ENCODE measurements at places on chromosomes 5 and 9. TPM values are rescaled to one million over a fixed set of nuclear protein-coding genes. Genes with fewer than 3 reads are reported as not detected.

STXBP1 gene
- 63.2 TPM for total RNA-seq

CDHR2 gene
- 0.12 TPM for total RNA-seq

LEAP2 gene
- total RNA-seq = 1.9 TPM

AGXT2 gene
- total RNA-seq = not detected

SLC2A6 gene
- 42.1 TPM for total RNA-seq

DNAJC25 gene
- 8.7 TPM for total RNA-seq

IRX2 gene
- not detected for total RNA-seq

FOXD4L4 gene
- not detected for total RNA-seq

SURF6 gene
- 11.4 TPM for total RNA-seq

FSTL4 gene
- total RNA-seq = 1.1 TPM

LHFPL2 gene
- total RNA-seq = 48.8 TPM

PCDH1 gene
- total RNA-seq = 7.4 TPM

- DNase-seq = peak; percentile 98
Measured at GRCh38 chr5:113489299-113489698, 1.0 kb upstream of the MCC start.

DNA sequence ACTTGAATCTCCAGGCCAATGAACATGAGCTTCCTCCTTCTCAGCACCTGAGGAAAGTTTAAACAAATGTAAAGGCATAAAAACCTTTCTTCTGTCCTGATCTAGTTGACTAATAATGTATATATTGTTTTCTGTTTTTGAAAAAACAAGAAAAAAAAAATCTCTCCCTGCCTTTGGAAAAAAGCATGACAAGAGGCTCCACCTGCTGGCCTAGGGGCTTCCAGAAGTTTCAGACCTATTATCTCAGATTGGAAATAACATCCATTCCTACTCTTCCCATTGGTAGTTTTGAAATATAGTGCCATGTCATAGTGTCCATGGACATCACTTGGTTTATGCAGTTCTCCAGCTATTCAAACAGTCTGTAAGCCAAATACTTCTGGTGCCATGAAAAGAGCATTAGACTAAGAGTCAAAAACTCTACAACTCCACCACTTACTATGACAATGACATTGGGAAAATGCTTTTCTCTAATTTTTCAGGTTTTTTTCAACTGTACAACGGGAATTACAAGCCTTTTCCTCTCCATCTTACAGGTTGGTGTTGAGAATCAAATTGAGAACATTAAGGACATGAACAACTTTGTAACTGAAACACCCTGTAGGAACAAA is 409.6 kb upstream of the MPDZ start:
- no peak for DNase-seq

GRCh38 chr5:73214996-73215395 is 42.0 kb downstream of the TMEM174 start:
- DNase-seq = no peak

- DNase-seq = no peak
Measured at GRCh38 chr5:77449981-77450380, 42.1 kb downstream of the WDR41 start.

DNA sequence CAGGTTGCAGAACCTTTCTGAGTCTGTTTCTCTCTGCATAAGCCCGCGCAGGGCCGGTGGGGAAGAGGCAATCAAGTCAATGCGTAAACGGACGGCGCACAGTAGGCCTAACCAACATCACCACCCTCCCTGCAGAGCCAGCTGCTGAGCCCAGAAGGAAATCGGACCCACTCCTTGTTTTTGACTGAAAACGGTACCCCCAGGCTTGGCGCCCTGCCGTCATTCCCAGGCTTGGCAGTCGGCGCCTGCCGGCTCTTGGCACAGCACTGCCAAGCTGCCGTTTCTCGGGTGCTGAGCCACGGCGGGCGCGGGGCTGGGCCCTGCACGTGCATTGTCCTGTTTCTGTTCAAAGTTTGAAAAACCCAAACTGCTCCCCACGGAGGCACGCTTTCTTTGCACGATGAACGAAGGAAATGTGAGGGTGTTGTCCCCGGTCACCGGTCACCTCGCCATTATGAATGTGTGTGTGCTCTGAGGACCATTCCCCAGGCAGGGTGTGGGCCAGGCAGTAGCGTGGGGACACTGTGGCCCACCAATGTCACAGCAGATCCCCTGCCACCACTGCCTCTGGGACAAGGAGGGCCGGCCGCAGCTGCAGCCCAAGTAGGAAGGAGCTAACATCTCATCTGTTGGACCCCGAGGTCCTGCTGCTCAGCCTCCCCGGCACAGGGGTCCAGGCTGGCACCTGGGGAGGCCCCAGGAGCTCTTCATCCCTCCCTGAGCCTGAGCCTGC is 20.1 kb downstream of the FIBCD1 start:
- DNase-seq = no peak

DNA sequence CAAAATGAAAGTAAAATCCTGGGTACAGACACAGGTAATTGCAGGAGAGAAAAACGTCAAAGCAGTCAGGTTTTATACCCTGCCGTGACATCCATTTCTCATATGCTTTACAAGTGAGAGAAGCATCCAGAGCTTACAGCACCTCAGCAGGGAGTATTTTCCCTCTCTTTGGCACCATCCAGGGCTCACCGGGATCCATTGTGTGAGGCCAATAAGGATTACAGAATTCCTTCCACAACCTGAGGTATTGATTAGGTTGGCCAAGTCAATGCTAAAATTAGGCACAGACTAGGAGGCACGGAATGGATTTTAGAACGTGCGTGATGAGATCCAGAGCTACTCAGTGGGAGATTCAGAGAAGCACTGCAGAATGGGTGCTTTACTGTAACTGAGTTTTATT is 296.6 kb downstream of the FBXL7 start:
- no peak for DNase-seq

- DNase-seq = no peak
Measured at GRCh38 chr5:36300927-36301540, 668 bp downstream of the RANBP3L start.

DNA sequence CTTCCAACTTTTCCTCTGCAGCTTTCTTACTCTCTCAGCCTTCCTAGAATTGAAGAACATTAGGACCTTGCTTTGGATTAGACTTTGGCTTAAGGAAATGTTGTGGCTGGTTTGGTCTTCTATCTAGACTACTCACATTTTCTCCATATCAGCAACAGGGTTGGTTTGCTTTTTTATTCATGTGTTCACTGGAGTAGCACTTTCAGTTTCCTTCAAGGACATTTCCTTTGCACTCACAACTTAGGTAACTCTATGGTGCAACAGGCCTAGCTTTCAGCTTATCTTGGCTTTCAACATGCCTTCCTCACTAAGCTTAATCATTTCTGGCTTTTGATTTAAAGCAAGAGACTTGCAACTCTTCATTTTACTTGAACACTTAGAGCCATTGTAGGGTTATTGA is 153.1 kb downstream of the CCDC192 start:
- DNase-seq = no peak

DNA sequence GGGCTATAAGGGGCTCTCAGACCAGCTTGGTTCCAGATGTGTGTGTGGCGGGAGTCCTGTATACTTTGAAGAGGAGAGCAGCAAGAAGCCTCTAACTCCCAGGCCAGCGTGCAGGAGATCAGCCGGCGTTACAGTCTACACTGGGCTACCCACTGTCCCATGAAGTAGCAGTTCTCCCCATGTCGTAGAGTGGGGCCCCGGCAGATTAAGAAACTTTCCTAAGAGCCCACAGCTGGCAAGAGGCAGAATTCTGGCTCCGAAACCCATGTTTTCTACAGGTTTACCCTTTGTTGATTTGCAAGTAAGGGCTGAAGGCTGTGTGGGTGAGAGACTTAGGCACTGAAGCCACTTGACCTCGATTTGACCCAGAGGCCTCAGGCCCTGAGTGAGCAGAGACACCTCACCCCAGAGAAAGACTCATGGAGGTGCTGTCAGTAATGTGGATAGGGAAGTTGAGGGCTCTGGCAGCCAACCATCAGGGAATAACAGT is 881 bp upstream of the B4GALT1 start:
- no peak for DNase-seq

DNA sequence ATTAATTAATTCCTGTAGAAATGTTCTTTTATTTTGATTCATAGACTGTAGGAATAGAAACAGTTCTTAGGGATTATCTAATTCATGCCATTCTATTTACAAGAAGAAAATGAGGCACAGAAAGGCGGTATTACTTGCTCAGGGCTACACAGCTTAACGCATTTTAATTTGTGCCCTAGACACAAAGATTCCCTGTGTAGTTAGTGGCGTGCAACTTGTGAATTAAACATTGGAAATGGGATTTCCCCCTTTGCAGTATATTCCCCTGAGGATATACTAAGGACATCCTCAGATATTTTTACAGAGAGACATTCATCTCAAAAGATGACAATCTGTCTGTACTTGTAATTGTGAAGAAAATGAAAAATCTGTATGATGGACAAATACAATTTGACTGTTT is 108.1 kb downstream of the SGCD start:
- DNase-seq = no peak

DNA sequence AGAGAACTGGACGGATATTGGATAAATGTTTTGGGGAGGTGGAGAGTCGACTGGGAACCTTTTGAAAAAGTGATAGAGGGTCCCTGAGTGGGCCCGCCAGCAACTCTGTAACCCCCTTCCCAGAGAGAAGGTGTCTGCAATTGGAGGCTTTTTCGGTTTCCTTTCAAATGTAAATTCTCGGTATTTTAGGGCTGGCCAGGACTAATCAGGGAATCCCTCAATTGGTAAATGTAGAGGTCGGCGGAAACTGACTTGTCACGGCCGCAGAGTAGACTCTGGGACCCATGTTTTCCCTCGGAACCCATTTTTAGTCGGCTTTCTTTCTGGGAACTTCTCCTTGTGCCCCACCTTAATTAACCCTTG is 524 bp downstream of the CCNB1 start:
- no peak for DNase-seq

DNA sequence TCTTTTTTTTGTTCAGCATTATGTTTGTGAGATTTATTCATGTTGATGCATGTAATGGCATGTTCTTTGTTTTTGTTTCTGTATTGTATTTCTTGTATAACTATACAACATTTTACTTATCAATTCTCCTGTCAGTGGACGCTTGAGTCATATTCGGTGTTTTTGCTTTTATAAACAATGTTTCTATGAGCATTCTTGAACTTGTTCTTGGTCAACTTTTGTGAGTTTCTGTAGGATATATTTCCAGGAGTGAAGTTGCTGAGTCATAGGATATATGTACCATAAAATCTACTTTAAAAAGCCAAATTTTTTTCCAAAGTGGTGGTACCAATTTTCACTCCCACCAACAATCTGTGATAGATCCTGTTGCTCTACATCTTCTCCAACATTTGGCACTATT is 104.8 kb downstream of the VCAN start:
- DNase-seq = no peak

DNA sequence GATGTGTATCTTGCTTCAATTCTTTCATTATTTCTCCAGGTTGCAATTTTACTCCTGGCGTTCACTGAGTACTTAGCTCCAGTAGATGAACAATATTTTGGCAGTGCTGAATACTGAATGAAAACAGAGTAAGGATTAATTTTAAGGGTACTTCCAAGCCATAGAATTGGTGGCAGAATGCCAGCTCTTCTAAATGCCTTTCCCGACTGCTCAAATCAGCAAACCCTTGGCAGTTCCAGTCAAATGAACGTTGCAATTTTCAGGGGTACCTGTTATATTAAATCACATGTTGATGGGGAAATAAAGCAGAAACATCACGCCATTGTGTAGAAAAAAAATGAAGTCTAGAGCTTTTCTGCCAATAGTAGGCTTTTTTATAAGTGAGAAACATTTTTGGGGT is 282.4 kb upstream of the RPS23 start:
- no peak for DNase-seq

GRCh38 chr5:38576442-38576841 is 20.0 kb upstream of the LIFR start:
- DNase-seq = no peak

DNA sequence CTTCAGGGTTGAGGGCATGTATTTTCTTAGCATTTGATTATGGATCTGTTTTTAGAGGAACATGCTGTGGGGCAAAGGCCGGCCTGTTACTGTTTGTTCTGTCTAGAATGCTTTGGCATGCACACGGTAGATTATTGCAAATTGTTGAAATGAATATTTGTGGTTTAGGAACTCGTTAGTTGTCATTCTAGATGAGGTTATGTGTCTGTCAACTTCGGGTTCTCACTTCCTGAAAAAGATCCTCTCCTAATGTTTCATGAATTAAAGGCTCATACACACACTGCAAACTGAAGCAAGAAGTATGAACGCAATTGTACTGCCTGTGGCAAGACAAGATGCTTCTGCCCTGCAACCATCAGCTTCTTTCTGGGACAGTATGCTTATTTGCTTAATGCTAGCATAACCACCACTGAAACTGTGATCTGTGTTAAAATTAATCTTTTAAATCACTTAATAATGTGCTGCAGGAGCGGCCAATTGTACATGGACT is 99.6 kb downstream of the BASP1 start:
- DNase-seq = no peak

GRCh38 chr5:149826574-149826973 is 96.5 kb downstream of the PPARGC1B start:
- DNase-seq = no peak

- no peak for DNase-seq
Measured at GRCh38 chr9:6628704-6629103, 16.8 kb downstream of the GLDC start.

DNA sequence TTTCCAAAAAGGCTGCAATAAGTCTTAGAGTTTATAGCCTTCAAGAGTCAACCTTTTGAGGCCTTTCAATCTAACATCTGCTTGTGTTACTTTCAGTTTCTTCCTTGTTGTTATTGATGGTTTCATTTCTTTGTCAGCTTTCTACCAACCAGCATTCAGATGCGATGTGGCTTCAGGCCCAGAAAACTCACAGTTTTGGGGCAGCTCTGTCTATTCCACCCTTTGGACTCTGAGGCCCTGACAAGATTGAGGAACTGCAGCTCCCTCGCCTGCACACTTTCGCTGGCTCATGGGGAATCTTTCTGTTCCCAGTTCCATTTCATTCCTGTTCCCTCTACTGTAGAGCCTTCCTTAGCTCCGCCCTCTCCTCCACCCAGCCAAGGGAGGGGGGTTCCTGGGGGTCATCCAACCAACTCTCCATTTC is 13.3 kb upstream of the WHRN start:
- no peak for DNase-seq

DNA sequence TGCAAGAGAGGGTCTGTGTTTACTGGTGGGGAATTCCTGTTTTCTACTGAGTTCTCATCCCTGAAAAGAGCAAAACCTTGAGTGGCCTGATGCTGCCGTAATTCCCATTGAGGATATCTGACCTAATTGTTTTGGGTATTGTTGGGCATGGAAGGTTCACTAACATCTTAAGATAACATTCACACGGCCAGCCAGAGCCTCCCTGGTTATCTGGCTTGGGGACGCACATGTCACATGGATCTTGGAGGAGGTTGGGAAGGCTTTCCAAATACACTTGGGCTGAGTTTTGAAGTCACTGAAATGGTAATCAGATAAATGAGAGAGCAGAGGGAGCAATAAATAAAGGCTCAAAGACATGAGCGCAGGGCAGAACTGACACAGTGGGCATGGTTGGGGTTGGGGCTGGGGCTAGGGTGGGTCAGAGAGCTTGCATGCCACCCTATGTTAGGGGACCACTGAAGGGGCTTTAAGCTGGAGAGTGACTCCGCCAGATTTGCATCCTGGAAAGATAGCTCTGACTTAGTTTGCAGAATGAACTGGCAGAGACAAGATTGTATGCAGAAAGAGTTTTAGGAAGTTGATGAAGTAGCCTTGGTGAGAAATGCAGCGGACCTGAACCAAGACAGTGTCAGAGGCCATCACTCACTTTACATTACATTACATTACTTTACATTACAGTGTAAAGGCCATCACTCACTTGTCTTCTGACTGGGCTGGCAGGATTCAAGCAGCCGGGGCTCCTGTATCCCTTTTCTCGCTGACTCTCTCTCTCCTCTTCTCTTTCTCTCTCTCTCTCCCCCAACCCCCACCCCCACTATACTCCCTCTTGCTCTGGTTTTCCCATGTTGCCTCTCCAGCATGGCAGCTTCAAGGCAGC is 24.2 kb downstream of the SLC1A1 start:
- DNase-seq = no peak

- no peak for DNase-seq
Measured at GRCh38 chr9:111436571-111436970, 47.6 kb downstream of the ECPAS start.
